ENCODE measurements at places on chromosomes 3 and 15. TPM values are rescaled to one million over a fixed set of nuclear protein-coding genes. Genes with fewer than 3 reads are reported as not detected.

- H3K4me3 ChIP-seq = no peak overlapping the region
- H3K27ac ChIP-seq = no peak overlapping the region
- no peaks in the 10 kb centered on the region for H3K4me1 ChIP-seq
- no peak for DNase-seq
- no peaks in the 10 kb centered on the region for H3K27me3 ChIP-seq
Observed at GRCh38 chr15:25401501-25401900, 37.3 kb downstream of the UBE3A start.

GRCh38 chr15:66224946-66225345 is 28.6 kb downstream of the MEGF11 start:
- no peak for DNase-seq
- no peaks in the 10 kb centered on the region for H3K27me3 ChIP-seq

- H3K4me3 ChIP-seq = no peak overlapping the region
- no peaks in the 10 kb centered on the region for H3K36me3 ChIP-seq
- no peaks in the 10 kb centered on the region for H3K27me3 ChIP-seq
- H3K4me1 ChIP-seq = no peaks in the 10 kb centered on the region
Observed at GRCh38 chr15:28044121-28044672, 54.9 kb downstream of the OCA2 start.

- H3K36me3 ChIP-seq = peaks cover 3% of the 10 kb centered on the region
- no peak overlapping the region for H3K27ac ChIP-seq
- no peak overlapping the region for H3K4me3 ChIP-seq
- H3K27me3 ChIP-seq = no peaks in the 10 kb centered on the region
- DNase-seq = no peak
Observed at GRCh38 chr3:158745551-158745950, 13.3 kb upstream of the RARRES1 start.

FXR1 gene
- total RNA-seq = 156 TPM

ZCWPW2 gene
- 0.24 TPM for total RNA-seq

All from thymus (tissue), 14 donors.